ENCODE measurements at places on chromosomes 2 and 18. TPM values are rescaled to one million over a fixed set of nuclear protein-coding genes. Genes with fewer than 3 reads are reported as not detected.

DNA sequence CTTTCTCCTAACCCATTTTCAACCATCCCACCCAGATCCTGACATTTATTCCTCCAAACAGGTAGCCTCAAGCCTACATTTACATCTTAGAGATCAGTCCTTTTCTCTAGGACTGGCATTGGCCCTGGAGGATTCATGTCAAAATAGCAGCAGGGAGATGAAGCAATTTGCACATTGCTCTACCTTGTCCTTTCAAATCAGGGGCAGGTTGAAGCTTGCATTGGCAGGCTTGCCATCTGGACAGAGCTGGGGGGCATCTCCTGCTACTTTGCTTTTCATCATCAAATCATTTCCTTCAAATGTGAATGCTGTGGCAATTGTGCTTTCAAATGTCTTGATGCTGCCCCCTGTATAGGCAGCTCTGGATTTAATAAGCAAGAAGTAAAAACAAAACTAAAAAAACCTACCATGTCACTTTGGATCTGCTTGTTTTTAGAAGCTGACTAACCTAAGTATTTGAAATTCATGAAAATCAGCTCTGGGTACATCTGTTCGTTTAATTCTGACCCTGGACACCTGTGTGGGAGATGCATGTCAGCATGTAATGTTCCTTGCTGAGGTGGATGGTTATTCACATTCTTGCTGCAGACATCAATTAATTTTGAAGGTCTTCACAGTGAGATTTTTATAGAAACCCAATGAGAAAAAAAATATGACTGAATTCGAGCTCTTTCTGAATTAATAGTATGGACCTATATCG is 47.9 kb downstream of the KIF5C start:
- no peaks in the 10 kb centered on the region for H3K4me1 ChIP-seq
- no peak overlapping the region for H3K27ac ChIP-seq
- no peak for DNase-seq
- no peaks in the 10 kb centered on the region for H3K27me3 ChIP-seq
- H3K4me3 ChIP-seq = no peak overlapping the region

GRCh38 chr2:117875786-117876185 is 61.3 kb downstream of the DDX18 start:
- no peaks in the 10 kb centered on the region for H3K36me3 ChIP-seq
- no peaks in the 10 kb centered on the region for H3K4me1 ChIP-seq
- H3K4me3 ChIP-seq = no peak overlapping the region

DNA sequence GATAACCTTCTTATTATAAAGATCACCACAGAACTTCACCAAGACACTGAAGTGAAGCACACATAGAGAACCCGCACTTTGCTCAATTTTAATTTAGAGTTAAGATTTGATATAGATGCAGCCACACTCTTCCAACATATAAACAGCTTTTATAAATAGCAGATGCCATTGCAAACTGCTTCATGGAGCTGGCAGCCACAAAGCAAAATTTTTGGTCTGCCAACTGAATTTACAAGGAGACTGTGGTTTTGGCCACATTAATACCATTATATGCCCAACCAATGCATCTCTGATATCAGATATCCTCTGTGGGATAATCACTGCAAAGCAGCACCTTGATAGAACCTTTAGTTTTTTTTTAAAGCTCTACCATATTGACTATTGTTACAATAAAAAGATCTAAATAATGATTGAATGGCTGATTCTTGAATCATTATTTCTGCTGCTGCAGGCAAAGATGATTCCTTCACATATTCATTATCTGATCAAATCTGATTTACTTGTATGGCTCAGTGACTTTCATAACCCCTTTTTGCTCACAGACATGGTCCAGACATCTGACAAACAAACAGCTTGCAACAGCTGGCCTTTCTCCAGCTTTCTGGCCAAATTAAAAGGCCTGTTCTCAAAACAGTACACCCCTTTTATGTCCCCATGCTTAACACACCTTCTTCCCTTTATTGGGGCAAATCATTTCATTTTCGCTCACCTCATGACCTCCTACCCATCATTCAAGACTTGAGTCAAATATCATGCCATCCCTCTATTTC is 88.4 kb downstream of the METTL4 start:
- no peaks in the 10 kb centered on the region for H3K36me3 ChIP-seq
- no peaks in the 10 kb centered on the region for H3K27me3 ChIP-seq
- no peak overlapping the region for H3K27ac ChIP-seq
- no peak for DNase-seq
- no peak overlapping the region for H3K4me3 ChIP-seq
- no peaks in the 10 kb centered on the region for H3K4me1 ChIP-seq

DNA sequence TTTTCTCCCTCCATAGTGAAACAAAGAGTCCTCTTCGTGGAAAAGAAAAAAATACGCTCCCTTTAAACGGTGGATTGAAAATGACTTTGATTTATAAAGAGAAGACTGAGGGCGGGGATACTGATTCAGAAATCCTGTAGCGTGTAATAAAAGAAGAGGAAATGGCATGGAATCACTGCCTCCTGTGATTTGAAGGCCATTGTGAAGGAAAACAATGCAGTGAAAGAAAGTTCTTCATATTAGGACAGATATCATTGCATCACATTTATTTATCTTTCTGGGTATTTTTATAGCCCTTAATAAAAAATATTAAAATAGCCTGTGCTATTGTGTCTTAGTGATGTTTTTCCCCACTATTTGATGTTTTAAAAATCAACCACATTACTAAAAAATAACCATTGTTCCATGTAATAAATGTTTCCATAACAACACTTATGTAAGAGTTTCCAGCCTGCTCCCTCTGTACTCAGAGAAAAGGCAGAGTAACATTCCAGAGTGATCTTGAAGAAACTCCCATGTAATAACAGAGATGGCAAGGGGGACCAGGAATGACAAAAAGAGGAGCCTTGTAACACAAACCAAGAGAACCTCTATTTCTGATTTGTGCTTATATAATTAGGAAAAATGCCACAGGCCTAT is 8.0 kb downstream of the MRPL33 start:
- no peak overlapping the region for H3K27ac ChIP-seq
- DNase-seq = no peak
- H3K4me1 ChIP-seq = peaks cover 3% of the 10 kb centered on the region
- no peaks in the 10 kb centered on the region for H3K27me3 ChIP-seq
- no peaks in the 10 kb centered on the region for H3K36me3 ChIP-seq
- H3K4me3 ChIP-seq = no peak overlapping the region

GRCh38 chr18:45303026-45303425 is 312.2 kb upstream of the SLC14A2 start:
- H3K36me3 ChIP-seq = no peaks in the 10 kb centered on the region
- H3K27me3 ChIP-seq = no peaks in the 10 kb centered on the region
- H3K4me3 ChIP-seq = no peak overlapping the region

DNA sequence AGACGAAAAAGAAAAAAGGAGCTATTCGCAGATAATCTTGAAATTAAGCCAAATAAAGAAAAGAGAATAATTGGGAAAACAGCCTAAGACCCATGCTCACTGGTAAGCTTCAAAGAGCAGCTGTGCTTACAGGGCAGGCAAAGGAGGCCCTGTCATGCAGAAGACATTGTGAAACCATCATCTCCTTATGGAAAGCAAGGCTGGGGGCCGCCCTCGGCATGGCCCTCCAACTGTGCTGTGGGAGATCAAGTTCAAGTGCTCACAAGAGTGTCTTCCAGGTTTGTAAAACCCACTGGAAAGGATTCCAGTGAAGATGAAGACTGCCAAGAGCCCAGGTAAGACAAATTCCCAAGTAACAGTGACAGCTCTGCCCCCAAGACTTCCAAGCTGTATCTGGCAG is 32.2 kb downstream of the ACVR1 start:
- no peak for DNase-seq
- H3K27me3 ChIP-seq = no peaks in the 10 kb centered on the region
- H3K27ac ChIP-seq = peak overlapping the region; percentile 61
- no peak overlapping the region for H3K4me3 ChIP-seq
- peaks cover 18% of the 10 kb centered on the region for H3K4me1 ChIP-seq

Gene SLC5A7
- total RNA-seq = not detected

Gene CDC42EP3
- total RNA-seq = 56.5 TPM

Gene TLX2
- not detected for total RNA-seq

Gene ASAP2
- 55.2 TPM for total RNA-seq

Gene NYAP2
- 1.7 TPM for total RNA-seq
